ENCODE measurements at places on chromosomes 13 and 19. TPM values are rescaled to one million over a fixed set of nuclear protein-coding genes. Genes with fewer than 3 reads are reported as not detected.
A peak's percentile ranks its signal among the peaks of the same experiment; 100 is the strongest.

DNA sequence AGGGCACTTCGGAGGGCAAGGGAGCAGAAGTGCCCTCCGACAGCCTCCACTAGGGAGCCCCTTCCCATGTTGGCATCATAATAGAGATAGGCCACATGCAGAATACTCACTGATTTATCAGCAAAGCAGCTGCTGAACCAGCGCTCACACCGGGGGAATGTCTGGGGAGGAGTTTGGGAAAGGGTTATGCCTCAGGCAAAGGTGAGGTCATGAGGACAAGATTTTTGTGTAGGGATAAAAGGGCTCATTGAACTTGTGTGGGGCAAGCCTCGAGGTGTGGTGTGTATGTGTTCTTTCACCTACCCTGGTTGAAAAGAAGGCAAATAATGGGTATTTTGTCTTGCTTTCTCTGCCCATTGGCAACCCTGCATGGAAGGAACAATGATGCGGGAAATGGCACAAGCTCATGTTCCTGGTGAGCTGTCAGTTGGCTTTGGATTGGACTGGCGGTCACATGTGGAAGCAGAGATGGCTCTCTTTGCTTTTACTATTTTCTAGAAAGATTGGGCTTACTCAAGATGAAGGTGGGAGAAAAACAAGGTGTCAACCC is 39.1 kb upstream of the SLC7A9 start:
- DNase-seq, result no peak

- DNase-seq, result peak; percentile 75
These were observed 9.8 kb upstream of the CEACAM18 start for GRCh38 chr19:51468545-51468920.

DNA sequence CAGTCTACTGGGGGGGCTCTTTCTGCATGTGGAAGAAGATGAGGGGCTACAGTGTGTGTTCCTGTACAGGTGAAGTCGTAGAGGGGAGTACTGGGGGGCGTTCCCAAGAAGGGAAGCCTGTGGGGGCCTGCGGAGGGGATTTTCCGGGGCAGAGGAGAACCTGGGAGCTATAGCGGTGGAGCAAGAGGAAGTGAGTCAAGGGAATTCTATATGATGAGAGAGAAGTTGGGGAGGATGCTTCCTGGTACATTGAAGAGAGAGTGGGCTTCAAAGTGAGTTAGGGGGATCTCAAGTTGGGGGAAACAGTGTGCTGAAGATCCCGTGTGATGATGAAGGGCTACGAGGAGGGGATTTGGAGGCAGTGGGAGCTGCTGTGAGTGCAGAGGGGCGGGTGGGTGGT is 1.9 kb upstream of the CACNG8 start:
- DNase-seq, result no peak

Gene MYO9B
- 66.5 TPM for total RNA-seq

Gene SCN1B
- 1.8 TPM for total RNA-seq

Data from K562 (cell line).